ENCODE measurements at places on chromosomes 1 and 21.

DNA sequence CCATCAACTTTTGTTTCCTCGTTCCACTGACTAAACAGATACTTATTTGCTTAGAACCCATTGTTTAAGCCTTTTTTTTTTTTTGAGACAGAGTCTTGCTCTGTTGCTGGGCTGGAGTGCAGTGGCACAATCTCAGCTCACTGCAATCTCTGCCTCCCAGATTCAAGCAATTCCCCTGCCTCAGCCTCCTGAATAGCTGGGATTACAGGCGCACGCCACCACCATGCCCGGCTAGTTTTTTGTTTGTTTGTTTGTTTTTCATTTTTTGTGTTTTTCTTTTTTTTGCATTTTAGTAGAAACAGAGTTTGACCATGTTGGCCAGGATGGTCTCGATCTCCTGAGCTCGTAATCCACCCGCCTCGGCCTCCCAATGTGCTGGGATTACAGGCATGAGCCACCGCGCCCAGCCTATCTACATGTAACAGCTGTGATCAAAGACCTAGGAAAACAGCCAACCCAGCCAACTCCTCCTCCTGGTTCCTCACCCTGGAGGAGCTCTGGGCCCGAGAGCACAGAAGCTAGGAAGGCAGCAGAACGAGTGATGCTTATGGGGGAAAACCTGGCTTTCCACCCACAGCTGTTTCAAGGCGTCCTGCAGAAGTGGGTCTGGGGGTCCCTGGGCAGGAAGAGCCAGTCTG lies 32.9 kb downstream of the KCNN3 start:
- DNase-seq, result no peak

DNA sequence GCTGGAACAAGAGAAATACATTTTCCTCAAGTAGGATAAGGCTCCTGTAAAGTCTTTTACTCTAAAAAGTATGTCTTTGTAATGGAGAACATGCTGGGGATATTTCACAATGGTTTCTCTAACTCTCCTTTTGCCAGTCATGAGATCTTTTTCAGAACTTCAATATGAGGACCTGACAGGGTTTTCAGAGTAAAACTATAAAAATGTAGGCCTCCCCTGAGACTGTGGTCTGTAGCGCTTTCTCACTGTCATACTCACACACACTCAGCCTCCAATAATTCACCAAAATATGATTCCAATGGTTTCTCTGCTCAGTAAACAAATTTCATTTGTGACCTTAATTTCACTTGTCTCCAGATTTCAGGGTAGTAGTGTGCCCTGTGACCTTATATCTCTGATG lies 440.1 kb upstream of the PTBP2 start:
- DNase-seq, result no peak

GRCh38 chr1:84143796-84144565 lies at the start of gene PRKACB:
Gene PRKACB (plus strand): TSS chr1:84144271. CDS start chr1:84144362, 91 bp downstream.
- no peak for DNase-seq

GRCh38 chr1:115644109-115644508 lies 2.3 kb downstream of the VANGL1 start:
- DNase-seq, result no peak

All from T follicular helper cell (primary cell).